Stimulated activated CD8-positive, alpha-beta memory T cell treated with anti-CD3 and anti-CD28 coated beads, Interleukin-4, amount 100 ng/mL, for 4 hours (primary cell): ENCODE measurements at places on chromosomes 5 and 9.

DNA sequence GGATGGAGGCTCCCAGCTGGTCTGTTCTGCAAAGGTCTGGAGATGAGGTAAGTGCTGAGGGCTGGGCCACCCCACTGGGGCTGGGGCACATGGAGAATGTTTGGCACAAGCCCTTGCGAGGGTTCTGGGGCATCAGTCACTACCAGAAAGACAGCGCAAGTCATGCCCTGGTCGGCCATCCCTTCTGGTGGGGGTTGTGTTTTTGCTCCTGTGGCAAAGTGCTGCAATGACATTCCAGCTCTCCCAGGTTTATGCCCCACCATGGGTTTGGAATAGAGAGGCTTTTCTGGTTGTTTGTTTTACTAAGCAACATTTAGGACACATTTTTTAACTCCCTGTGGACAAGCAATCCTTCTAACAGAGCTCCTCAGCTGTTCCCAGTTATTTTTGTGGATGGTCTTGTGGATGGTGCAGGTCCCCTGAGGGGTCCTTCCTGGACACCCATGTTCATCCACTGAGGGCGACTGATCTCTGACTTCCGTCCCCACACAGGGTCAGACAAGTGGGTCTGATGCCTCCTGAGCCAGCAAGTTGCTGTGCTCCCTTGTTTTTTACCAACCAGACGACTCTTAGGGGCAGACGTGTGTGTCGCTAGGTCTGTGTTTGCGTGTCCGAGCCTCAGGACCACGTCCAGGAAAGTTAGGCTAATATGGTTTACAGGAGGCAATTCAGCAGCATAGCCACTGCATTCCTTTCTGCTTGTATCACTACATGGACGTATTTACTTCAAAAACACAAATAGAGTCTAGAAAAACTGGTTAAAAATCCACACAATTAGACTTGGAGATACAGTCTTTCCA, 64.9 kb upstream of the ECM2 start:
- no peak for DNase-seq

DNA sequence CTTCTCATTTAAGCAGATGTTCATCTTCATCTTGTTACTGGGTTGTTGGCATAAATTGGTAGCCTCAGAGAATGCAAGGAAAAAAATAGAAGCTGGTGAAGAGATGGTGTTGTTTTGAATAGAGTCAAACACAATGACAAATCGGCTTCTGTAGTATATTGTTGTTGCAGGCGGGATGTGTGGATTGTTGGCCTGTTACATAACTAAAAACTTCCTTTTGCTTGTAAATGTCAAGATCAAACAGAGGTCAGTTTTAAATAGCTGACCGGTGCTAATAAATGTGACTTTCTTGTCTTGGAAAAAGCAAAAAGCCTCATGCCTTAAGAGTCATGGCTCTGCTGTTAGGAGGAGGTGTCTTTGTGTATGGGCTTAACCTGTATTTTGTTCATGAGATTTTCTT, 59.2 kb downstream of the CCDC192 start:
- no peak for DNase-seq

DNA sequence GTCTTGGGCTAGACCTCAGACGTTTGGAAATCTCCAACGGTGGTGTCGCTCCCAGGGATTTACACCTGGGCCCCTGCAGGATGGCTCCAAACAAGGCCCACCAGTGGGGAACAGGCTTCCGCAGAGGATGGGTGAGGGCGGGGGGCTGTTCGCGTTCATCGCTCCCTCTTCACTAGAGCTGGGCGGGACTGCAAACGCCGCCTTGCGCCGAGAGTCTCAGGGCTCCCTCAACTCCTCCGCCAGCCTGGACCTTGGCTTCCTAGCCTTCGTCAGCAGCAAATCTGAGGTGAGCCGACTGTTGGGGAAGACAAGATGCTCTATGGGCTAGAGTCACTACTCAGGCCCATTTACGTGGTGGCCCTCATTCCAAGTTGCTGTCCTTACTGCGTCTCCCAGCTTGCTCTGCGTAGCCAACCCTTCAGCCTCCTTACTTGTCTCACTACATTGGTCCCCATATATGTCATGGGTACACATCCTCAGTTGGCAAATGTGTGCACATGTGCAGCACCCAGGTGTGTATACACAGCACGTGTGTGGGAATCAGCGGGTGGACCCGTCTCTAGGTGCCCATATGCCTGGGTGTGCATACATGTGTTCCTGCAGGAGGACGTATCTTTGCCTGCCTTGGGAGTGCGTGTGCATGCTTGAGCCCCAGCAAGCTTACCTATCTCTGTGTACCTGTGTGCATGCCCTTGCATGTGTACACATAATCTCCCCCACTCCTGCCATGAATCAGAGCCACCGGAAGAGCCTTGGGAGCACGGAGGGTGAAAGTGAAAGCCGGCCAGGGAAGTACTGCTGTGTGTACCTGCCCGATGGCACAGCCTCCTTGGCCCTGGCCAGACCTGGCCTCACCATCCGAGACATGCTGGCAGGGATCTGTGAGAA, 10.5 kb downstream of the RGS14 start:
- no peak for DNase-seq

GRCh38 chr9:37398464-37399025, 24.0 kb upstream of the GRHPR start:
- no peak for DNase-seq

DNA sequence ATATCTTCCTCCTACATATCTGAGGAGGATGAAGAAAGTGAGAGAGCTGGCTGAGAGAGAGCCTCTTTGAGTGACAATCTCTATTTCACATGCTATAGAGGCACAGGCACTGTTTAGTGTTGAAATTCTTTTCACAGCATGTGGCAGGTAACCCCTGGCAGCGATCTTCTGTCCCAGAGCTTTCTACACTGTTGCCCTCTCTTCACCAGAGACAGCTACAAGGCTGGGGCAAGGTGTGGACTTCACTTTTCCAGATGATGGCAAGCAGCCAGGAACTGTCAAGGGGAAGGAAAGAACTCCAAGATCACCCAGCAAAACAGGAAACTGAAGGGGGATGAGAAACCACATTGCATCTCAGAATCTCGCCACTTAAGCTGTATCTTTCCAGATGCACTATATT, 205.2 kb downstream of the CAAP1 start:
- DNase-seq = no peak

- DNase-seq = no peak
These were observed 119.0 kb downstream of the FBXL7 start for GRCh38 chr5:15618938-15619337.

GRCh38 chr5:150573216-150573615, 65.3 kb downstream of the NDST1 start:
- no peak for DNase-seq

DNA sequence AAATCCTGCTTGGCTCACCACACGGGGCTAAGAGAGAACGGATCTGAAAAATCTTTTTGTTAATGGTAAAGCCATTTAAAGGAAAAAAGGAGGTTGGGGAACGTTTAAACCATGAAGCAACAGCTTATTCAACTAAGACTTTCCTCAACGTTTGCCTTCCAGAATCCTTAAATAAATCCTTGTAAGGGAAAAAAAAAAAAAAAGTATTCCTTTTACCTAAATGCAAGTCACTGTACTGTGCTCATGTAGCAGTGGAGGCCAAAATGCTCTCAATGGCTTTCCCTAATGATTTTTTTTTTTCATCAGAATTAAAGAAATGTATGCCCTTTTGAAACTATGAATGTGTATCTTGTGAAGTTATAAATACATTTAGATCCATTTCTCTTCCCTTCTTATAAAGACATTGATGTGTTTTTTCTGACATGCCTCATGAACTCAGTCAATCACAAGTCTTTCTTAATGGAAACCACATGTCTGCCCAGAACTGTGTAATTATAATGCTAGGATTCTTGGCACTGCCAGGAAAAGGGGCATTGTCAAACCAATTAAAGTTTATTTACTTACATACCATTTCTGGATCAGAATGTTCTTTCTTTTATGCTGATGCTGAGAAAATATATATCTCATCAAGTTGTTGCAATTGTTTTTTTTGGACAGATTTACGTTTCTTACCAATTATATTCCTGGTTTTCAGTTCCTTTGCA, 107.5 kb downstream of the EBF1 start:
- DNase-seq = no peak

GRCh38 chr5:149944666-149945065, at the start of gene PDE6A:
TSS of gene PDE6A (minus strand) at chr5:149944793. CDS start at chr5:149944673, 120 bp downstream.
- DNase-seq = no peak

DNA sequence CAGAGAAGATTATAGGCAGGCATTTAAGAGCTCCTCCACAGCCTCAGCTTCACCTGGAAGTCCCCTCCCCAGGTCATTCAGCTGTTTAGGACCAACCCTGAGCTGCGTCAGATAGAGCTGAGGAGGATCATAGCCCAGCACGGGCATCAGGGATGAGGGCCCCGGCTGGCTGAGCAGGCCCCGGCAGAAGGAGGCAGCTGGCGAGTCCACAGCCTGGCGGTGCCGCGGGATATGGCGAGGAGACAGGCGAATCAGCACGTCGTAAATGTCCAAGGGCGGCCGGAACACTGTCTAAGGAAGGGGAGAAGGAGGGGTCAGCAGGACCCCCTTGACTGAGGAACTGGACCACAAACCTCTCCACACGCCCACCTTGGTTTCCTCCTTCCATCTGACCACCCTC, 10.6 kb downstream of the NOL6 start:
- no peak for DNase-seq

- no peak for DNase-seq
These were observed 32.5 kb upstream of the ERBIN start for GRCh38 chr5:65893749-65894430.

DNA sequence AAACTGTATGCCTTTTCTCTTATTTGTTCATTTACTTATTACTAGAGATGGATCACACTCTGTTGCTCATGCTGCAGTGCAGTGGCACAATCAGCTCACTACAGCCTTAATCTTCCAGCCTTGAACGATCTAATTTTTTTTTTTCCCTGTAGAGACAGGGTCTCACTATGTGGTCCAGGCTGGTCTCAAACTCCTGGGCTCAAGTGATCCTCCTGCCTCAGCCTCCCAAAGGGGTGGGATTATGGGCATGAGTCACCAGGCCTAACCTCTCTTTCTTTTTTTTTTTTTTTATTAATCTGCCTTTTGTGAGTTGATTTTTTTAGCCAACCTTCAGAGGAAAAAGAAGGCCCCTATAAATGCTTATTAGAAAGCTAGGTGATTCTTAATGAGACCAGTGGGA, 303.0 kb downstream of the FBXL17 start:
- DNase-seq = no peak

DNA sequence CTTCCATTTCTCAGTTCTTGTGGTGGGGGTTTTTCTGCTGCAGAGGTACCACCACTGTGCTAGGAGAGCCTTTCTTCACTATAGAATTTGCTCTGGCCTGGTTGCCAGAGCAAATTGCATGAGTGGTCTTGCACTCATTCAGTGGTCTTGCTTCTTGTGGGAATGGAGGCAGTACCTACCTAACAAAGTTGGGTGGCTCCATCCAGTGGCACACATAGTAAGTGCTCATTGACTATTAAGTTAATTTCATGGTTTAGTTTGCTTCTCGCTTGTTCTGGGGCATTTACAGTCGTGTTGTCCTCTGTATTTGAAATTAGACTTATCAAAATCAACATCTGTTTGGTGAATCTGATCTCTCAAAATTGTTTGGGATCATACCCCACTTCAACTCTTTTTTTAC, 23.0 kb downstream of the SLC28A3 start:
- DNase-seq = no peak

DNA sequence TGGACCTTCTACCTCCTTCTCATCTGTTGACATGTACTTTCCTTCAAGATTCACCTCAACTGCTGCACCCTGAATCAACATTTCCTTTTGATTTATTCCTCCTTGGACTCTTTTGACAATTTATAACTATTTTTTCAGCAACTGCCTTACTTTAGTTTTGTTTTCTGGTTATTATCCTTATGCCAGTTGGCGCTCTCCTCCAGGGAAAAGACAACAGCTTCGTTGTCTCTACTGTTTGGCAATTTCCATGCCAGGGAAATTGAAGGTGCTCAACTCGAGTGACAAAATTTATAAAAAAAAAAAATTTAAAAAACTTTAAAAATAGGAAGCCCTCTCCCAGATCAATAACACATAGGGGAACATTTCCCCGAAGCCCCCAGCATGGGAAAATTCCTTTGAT, 549.2 kb upstream of the DMAC1 start:
- DNase-seq = no peak

- no peak for DNase-seq
These were observed 59.4 kb upstream of the UBTD2 start for GRCh38 chr5:172342918-172343317.

DNA sequence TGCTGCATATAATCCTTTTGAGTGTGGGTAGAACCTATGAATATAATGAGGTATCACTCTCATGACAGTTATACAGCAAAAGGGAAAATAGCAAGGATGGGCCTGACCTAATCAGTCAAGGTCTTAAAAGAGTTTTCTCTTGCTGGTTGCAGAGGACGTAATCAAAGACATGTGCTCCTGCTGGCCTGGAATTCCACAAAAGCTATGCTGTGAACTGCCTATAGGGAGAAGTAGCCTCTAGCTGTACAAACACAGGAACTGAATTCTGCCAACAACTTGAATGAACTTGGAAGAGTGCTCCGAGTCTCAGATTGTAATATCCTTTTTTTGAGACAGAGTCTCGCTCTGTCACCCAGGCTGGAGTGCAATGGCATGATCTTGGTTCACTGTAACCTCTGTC, 195.6 kb downstream of the PLK2 start:
- DNase-seq = no peak

GRCh38 chr5:62001640-62002039, 304.4 kb upstream of the KIF2A start:
- no peak for DNase-seq

- DNase-seq = no peak
These were observed 87.1 kb downstream of the MEGF10 start for GRCh38 chr5:127377651-127378050.

- no peak for DNase-seq
These were observed 26.2 kb downstream of the PTCD2 start for GRCh38 chr5:72346398-72346797.

- DNase-seq = no peak
These were observed 68.2 kb upstream of the CHD1 start for GRCh38 chr5:98997000-98997399.

DNA sequence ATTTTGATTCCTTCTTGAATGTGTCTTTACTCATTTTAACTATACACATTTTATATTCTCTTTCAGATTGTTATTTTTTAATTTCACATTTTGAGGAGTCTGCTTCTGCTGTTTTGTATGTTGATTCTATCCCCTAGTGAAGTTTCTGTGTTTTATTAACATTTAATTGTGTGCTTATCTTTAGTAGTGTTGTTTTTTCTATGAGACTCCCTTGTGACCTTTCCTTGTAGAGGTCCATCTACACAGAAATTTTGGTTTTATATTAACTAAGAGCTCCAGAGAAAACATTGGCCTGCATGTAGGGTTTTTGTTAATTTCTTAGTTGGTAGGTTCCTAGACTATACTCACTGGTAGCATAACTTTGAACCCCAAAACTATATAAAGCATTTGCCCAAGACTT, 35.4 kb upstream of the IL13 start:
- no peak for DNase-seq
